Activated CD4-positive, alpha-beta T cell treated with anti-CD3 and anti-CD28 coated beads, Interleukin-2, amount 50 U/mL, for 4 hours (primary cell): ENCODE measurements at places on chromosomes 7 and 10.

DNA sequence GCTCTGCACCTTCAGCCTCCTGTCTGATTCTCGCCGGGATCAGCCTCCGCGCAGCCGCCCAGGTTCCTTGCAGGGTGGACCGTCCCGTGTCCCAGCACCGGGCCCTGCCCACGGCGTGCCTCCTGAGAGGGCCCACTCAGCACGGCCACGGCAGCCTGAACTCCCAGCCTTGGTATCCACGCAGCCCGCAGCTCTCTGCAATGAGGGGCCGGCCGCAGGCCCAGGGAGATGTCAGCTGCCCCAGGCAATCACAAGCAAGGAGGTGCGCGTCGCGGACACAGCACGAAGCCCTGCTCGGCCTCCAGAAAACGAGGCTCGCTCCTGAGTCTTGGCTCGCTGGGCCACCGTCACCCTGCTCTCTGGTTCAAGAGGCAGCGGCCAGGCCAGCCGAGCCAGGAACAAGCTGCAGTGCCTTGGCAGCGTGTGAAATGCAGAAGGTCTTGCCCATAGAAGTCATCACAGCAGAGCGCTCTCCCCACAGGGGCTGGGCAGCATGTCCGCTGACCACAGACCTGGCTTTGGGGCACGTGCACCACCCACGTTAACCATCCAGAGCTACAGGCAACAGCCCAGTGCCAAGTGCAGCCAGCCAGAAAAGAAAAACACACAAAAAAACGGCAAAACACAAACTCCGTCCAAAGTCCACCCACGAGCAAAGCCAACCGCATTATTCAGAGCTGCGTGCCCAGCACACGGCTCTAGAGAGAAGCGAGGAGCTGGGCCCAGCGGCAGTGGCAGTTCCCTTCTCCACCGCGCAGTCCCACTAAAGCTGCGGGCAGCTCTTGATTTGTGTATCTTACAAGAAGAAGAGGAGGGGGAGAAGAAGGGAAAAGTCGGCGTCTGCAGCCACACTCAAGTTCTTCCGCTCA lies 13.9 kb downstream of the GPER1 start:
- no peak for DNase-seq

GRCh38 chr7:1646957-1647891 lies 22.9 kb upstream of the ELFN1 start:
- DNase-seq, result no peak

DNA sequence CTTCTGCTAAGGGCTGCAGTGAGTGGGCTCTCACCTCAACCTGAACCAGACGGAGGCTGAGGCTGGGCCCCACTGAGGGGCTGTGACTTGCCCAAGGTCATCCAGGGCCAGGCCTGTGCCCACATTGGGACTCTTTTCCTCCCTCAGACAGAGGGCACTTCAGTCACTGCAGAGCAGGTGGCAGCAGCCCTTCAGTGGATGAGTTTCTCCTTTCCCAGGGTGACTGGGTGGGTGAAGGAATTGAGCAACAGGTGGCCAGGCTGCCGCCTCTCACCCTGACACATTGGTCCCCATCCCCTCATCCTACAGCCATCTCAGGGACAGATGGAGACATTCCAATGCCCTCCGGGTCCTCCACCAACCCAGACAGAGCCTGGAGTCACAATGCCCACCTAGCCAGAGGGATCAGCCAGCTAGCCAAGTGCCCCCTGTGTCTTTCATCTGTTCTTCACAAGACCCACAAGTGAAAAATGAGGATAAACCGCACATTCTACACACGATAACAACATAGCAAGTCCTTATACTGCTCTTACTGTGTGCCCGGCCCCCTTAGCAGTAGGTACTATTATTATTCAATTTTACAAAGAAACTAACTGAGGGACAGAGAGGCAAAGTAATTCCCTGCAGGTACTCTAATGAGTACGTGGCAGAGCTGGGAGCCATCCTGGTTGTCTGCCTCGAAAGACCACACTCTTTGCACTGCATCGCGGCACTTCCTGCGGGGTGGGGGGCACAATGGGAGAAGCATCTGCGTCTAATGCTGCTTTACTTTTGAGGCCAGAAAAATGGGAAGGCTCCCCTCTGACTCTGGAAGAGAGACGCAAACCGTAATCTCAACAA lies 1.7 kb upstream of the SLC18A3 start:
- DNase-seq, result no peak

DNA sequence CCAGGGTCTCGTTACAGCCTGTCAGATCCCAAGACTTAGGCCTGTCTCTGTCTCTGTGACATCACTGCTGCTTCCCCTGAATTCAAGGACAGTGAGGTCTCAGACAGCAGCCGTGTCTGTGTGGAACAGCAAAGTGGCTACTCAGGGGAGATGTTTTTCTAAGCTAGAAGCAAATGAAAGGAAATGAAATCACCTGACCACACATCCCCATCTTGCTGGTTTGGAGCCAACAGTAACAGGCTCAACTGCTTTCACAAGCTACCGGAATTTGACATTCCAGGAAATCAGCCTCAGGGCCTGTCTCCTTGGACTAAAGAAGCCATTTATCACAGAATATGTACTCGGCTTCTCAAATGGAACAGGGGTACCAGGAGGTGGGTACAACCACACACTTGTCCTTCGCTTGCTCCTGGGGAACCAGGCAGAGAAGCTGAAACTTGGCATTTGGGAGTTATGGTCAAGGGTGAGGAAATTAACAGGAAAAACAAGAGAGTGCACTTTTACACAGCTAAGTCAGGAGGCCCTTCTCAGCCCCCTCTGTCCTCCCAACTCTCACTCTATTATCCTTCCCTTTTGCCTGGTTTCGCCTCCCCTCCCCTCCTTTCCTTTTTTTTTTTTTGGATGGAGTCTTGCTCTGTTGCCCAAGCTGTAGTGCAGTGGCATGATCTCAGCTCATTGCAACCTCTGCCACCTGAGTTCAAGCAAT lies 73.2 kb downstream of the SPDYE5 start:
- DNase-seq, result no peak

DNA sequence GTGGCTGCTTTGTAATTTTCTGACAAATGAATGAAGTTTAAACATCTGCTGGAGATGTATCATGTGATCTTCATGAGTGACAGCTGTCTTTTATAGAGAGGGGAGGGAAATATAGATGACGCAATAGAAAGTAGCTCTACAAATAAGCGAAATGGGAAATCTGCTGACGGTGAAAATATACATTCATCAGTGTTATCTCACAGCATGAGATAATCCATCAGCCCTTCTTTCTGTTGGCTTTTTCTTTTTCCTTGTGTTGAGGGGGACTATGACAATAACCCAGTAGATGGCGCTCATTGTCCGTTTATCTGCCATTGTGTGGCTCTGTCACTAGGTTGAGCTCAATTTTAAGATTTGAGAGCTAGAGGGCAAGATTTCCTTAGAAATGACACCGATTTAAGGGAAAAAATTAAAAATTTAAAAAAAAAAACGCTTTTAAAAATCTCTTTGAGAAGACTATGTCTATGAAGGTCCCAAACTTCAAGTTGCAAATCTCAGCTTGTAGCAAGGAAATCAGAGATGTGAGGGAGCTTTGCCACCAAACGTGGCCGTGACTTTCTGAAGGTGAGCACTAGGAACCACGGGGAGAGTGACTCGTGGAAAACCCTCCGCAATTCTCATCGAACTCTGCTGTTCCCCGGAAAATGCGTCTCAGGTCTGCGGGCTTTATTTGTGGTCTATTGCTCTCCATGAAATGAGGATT lies 114.6 kb upstream of the SFMBT2 start:
- DNase-seq, result peak; percentile 42

DNA sequence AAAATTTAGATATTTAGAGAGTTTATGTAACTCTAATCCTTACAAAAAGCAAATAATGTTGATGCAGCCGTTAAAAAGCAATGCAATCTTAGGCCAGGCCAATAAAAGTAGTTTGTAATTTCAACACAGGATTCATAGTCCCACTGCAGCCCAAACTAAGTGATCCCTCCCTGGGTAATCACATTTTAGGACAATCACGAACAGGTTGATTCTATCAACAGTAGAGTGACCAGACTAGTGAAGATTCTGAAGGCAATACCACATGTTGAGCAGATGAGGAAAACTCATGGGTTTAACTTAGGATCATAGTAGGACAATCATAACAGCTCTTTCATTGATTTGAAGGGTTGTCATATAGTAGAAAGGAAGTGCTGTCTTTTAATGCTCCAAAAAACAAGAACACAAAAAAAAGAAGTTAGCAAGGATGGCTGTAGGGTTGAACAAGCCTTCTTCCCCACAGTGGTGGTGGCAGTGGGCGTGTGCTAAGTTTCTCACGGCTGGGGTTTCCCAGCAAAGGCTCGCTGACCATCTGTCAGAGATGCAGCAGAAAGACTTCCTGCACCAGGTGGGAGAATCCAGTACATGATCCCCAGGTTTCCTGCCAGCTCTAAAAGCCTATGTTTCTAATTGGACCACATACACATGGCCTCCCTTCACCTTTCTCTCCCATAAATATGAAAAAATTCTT lies 212.2 kb downstream of the CHRM2 start:
- no peak for DNase-seq

DNA sequence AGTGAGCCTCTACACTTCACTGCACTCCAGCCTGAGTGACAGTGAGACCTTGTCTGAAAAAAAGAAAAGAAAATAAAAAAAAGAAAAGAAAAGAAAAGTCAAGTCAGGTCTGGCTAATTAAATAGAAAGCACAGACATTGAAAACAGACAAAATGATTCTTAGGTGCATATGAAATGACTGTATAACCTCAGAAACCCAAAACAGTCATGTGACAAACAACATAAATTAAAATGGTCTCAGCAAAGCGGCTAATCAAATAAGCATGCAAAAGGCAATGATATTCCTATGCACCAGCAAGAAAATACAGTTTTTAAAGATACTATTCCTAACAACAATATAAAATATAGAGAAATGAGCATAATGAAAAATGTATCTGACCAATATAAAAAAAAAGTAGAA lies 38.3 kb downstream of the LRRC20 start:
- DNase-seq, result no peak

DNA sequence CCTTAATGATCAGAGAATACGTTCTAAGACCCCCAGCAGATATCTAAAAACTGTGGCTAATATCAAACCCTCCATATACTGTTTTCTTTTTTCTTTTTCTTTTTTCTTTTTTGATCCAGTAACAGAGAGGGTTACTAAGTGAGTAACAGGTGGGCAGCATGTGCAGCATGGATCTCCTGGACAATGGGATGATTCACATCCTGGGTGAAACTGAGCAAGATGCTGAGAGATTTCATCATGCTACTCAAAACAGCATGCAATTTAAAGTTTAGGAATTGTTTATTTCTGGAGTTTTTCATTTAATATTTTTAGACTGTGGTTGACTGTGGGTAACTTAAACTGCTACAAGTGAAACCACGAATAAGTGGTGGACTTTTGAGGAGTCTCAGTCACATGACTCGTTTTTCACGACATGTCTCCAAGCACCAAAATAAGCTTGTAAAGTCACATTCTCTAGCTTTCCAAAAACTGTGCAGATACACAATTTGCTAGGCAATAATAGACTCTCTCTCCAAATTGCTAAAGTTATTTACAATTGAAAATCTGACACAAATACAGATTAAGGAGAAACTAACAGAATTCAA lies 716.2 kb downstream of the NXPH1 start:
- DNase-seq, result no peak

- no peak for DNase-seq
Observed at GRCh38 chr7:116097365-116098009, 66.9 kb upstream of the TFEC start.

GRCh38 chr10:129133856-129134255 lies 333.2 kb upstream of the MGMT start:
- no peak for DNase-seq

- no peak for DNase-seq
Observed at GRCh38 chr10:129163531-129163930, 303.5 kb upstream of the MGMT start.

DNA sequence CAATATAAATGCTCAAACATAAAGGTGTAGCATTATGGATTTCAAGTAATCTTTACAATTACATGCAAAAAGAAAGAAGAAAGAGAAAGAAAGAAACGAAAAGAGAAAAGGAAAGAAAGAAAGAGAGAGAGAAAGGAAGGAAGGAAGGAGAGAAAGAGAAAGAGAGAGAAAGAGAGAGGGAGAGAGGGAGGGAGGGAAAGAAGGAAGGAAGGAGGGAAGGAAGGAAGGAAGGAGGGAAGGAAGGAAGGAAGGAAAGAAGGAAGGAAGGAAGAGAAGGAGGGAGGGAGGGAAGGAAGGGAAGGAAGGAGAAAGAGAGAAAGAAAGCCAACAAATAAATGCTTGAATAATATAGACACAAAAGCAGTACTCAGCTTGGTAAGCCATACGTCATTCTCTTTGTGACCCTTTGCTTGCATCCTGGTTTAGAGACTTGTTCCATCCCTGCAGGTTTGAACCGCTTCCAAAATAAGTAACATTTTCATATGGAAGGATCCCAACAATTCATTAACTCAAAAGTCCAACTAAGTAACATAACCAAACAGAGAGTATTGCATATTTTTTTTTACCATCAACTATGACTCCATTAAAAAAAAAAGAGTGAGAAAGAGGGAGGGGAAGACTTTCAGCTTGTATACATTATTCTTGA lies 95.8 kb downstream of the SEMA3D start:
- DNase-seq, result no peak

DNA sequence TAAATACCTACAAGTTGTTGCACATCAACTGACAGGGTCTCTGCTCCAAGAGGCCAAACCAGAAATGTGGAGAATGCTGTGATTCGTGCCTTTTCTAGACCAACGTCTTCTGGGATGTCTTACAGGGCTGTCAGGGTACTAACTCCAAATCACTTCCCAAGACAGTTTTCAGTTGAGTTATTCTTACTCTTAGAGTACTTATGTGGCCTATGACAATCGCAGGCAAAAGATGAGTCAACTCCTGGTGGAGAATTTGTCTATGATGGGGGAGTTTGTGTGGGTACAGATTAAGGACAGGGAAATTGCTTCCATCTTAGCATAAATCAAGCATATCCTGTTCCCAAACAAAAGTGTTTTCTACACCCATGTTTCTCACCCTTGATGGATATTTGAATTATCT lies 734.8 kb downstream of the TNS3 start:
- no peak for DNase-seq

DNA sequence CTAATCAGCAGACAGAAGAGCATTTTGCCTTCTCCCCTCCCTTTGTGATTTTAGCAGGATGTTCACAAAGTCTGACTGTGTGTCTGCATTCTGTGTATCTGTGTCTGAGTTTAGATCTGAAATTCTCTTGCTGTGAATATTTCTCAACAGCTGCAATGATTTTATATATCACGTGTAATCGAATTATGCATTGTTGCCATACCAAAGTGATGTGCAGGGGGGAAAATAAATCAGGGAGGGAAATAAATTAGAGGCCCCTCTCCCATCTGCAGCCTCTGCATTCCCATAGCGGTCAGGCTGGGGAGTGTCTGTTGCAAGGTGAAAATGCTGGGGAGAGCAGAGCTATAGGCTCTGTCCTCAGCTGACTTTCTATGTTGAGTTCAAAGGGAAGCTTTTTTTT lies 209.0 kb downstream of the LRMDA start:
- no peak for DNase-seq

GRCh38 chr10:86087716-86088115 lies 278.9 kb downstream of the GRID1 start:
- DNase-seq, result no peak
